ENCODE measurements at places on chromosomes 6 and 20. TPM values are rescaled to one million over a fixed set of nuclear protein-coding genes. Genes with fewer than 3 reads are reported as not detected.

DEFB124 gene
- total RNA-seq = not detected

NDUFAF5 gene
- 62.8 TPM for total RNA-seq

LY6G6C gene
- total RNA-seq = not detected

POU5F1 gene
- total RNA-seq = not detected
